ENCODE measurements at places on chromosomes 5 and 9.

- DNase-seq: no peak
Observed at GRCh38 chr5:140356853-140357725, 2.9 kb upstream of the SLC4A9 start.

- DNase-seq: peak; percentile 36
Observed at GRCh38 chr5:33772380-33772897, 119.4 kb downstream of the ADAMTS12 start.

GRCh38 chr5:55324815-55325418 lies 17.1 kb downstream of the MTREX start:
- no peak for DNase-seq

- DNase-seq: no peak
Observed at GRCh38 chr5:54388409-54388808, 67.1 kb upstream of the HSPB3 start.

DNA sequence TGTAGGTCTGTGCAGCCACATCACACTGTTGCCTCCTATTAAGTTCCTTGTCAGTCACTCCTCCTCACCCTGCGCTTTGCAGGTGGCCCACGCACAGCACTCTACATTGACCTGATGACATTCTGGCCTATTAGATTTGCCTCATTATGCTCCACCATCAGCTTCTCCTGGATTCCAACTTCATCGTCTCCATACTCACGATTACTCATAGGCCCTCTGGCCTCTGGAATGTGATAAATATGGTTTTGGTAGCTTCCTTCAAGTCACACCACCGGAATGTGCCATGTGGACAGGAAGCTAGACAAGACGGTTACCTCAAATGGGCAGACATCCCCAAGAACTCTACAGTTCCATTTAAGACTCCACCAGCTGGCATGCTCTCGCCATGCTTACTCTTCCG lies 158.0 kb upstream of the LHFPL2 start:
- peak; percentile 33 for DNase-seq

- no peak for DNase-seq
Observed at GRCh38 chr9:79173932-79174331, 397.8 kb upstream of the TLE4 start.

GRCh38 chr5:176481711-176482110 lies 33.5 kb downstream of the FAF2 start:
- no peak for DNase-seq

DNA sequence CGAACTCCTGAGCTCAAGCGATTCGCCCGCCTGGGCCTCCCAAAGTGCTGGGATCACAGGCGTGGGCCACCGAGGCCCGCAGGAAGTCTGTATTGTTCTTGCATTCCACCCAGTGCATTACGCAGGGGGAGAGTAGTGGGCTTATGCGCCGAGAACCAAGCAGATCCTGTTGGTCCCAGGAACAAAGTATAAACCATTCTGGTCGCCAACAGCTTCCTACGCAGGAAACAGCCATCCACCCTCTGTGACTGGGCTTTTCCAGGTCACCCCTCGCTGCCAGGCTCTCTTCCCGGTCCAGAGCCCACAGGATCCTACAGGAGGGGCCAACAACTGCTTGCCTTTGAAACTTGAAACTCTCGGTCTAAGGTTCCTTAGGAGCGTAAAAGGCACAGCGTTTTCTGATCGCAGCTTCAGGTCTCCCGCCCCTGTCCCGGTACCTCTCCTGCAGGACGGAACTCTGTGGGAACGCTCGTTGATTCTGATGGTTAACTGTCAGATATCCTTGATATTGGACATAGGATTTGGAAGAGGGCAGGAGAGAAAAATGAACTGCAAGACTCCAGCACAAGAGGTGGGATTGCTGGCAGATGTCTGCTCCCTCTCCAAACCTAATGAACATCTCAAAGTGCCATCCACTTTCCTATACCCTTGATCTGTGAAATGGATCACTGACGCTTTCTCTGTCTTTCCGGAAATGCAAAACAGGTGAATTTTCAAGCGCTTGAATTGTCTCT lies 4.2 kb upstream of the ANXA2R start:
- DNase-seq: no peak
